ENCODE measurements at places on chromosomes 5 and 9.

DNA sequence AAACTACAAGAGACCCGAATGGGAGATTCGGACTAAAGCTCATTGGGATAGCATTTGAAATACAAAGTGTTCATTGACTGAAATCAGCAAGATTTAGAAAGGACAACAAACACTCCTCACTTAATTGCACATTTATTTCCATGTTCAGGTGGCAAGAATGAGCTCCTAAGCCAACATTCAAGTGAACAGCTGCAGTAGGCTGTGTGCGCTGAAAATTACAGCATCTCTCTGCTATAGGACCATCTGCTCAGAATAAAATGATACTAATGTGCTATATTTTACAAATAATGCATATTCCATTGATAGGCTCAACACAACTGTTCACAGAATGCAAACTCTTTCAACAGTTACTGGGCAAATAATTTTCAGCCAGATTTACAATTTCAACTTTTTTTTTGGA, 61.8 kb downstream of the ELAVL2 start:
- no peak for DNase-seq

DNA sequence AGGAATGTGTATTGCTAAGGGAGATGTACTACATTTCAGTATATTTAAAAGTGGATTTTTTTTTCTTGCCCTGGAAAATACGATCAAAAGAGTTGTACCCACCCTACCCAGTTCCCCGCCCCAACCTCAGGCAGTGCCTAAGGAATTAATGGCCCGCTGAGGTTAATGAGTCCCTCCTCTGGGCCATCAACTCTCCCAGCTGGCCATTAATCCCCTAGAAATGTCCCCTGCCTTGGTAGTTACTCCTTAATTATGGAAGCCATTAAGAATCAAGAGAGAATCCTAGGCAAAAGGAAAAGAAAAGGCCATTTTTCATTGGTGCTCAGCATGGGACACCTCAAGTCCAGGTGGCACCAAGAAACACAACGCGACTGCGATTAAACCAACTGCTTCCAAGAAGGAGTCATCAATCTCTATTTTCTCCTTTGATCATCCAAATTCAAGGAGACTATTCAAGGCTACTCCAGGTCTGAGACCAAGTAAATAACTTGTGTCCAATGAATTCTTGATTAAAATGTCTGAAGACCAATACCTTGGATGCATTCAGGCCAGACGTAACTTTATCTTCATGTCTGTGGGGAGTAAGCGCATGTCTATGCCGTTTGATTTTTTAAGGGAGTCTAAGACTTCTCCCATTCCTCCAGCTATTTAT, 1962.2 kb upstream of the WWC1 start:
- DNase-seq = no peak

DNA sequence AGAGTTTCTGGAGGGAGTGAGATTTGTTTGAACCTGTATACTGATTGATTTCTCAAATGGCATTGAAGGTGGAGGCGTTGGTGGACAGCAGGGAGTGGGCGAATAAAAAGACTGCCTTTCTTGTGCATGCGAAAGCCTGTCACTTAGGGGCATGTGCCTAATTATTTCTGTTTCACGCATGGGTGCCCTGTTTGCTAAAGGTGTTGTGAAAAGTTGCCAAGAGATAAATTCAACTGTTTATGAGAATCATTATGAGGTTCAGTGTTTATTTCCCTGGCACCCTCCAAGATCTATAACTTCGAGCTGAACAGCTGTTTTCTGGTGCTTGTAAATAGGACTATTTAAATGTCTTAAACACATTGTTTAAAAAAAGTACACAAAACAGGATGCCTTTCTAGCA, 67.4 kb upstream of the DMRTA1 start:
- no peak for DNase-seq

DNA sequence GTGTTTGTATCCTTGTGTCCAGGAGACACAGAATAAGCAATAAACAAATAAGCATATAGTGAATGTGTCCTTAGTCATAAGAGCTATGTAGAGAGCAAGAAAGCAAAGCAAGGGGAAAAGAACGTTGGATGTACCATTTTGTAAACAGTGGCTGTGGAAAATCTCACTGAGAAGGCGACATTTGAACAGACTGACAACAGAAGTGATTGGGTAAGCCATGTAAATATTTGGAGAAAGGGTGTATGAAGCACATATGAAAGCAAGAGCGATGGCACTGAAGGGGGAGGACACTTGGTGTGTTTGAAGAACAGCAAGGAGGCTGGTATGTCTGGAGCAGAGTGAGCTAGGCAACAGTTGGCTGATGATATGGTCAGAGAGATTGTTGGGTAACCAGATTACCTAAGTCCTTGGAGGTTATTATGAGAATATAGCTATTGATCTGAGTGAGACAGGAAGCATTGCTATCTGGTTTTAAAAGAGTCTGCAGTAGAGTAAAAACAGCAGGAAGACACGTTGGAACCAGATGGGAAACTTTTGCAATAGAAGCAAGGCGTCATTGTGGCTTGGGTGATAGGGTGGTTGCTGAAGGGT, 115.5 kb upstream of the IL7R start:
- no peak for DNase-seq

- DNase-seq = no peak
Observed at GRCh38 chr5:149679876-149680809, 50.0 kb upstream of the PPARGC1B start.

- no peak for DNase-seq
Observed at GRCh38 chr5:2280318-2280717, 397.6 kb upstream of the IRX4 start.

- DNase-seq = no peak
Observed at GRCh38 chr9:94144394-94144793, 60.1 kb downstream of the PTPDC1 start.

GRCh38 chr9:21833090-21833801, 30.8 kb downstream of the MTAP start:
- DNase-seq = no peak

DNA sequence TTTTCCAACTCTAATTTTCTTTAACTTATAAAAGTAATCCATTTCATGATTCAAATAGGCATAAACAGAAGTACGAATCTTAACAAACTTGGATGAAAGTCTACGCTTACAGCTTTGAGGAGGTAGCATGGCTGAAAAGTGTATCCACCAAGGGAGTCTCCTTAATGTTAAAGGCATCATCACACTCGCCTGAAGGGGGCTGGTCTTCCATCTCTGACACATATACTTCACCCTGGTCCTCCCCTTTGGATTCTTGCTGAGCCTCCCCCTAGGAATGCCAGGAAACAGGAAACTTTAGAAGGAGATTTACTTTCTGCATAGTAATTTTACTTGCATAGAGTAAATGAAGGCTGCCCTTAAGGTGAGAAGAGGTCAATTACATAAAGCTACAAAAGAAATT, 10.3 kb upstream of the NME5 start:
- no peak for DNase-seq

- no peak for DNase-seq
Observed at GRCh38 chr9:131671133-131671520, 68.7 kb downstream of the RAPGEF1 start.

GRCh38 chr5:14581891-14582796, 552 bp downstream of the OTULINL start:
- no peak for DNase-seq

- no peak for DNase-seq
Observed at GRCh38 chr5:14379739-14380497, 201.7 kb upstream of the OTULINL start.

DNA sequence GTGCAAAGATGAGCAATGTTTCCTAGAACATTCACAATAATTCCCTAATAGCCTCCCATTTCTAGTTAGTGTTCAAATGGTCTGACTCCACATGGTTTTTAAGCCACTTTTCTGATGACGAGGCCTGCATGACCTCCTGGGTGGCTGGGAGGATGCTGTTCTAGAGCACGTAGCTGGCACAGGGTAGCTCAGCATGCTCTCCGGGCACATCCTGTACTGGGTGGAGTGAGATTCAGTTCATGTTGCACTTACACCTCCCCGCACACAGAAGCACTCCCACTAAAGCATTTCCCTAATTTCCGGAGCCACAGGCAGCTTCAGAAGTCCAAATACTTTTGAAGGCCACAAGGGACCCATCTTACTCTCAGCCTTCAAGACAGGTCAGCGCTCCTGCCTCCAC, 159.8 kb upstream of the LHFPL2 start:
- no peak for DNase-seq

GRCh38 chr5:108543486-108543885, 161.6 kb upstream of the FBXL17 start:
- no peak for DNase-seq

DNA sequence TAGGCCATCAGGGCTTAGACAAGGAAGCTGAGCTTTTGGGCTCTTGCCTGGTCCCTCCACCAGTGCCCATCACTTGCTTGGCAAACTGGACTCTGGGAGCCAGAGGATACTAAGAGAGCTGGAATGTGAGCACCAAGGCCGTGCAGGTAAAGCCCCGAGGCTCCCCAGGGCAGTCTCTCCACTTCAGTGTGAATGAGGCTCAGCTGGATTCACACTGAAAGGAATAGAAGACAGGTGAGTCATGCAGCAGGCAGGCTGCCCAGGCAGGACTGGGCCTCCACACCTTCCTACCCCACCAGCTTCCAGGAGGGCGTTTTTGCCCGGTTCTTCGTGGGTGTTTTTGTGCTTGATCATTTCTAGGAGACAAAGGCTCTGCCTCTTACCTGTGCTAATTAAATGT, 7.3 kb upstream of the CTSV start:
- DNase-seq = no peak

GRCh38 chr9:127754099-127755060, 19.3 kb upstream of the TOR2A start:
- DNase-seq = no peak

GRCh38 chr5:554284-554988, 30.2 kb upstream of the SLC9A3 start:
- DNase-seq = no peak

DNA sequence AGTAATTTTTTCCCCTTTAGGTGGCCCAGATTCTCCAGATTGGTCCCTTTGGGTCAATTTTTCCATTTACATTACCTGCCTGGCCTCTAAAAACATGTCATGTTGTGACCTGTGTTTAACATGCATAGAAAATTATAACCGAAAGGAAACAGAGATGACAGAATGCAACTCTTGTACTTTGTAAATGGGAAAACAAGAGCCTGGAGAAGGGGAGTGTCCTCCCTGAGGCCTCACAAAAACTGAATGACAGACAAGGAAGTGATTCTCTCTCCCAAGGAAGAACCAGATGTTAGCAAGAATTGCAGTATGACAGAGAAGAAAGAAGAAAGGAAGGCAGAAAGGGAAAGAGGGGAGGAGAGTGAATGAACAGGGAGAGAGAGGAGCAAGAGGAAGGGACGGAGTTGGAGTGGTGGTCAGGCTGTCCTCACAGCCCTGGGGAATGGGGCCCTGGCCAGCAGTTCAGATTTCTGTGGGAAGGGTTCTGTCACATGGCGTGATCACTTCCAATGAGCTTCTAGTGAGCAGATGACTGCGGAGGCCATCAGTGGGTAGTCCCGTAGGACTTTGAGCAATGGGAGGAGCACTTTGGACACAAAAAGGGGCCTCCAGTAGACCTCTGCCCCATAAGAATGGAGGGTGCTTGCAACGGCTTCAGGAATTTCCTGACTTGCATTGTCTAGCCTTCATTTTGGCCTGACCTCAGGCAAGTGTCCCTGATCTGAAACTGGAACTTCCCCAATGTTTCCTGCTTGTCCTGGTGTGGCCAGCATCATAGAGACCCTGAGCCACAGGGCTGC, 31.6 kb downstream of the ABLIM3 start:
- DNase-seq = no peak

- DNase-seq = no peak
Observed at GRCh38 chr9:6078382-6079105, 63.1 kb upstream of the RANBP6 start.

DNA sequence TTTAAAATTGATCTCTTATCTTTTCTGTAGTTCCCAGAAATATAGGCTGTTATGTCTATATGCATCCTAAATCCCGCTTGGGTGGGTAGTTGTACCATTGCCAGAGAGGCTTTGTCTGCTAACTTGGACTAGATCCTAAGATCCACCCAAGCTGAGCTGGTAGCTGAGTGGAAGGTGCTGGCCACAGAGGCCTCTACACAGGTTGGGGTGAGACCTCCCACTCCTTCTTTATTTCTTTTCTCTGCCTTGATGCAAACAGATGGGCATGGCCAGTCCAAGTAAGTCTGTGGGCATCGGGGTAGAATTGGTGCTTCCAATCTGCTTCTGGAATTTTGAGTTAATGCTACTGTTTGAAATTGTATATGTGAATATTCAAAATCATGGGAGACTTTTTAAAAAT, 14.4 kb upstream of the GADD45G start:
- no peak for DNase-seq

- no peak for DNase-seq
Observed at GRCh38 chr9:72589667-72590521, 68.5 kb downstream of the TMC1 start.

DNA sequence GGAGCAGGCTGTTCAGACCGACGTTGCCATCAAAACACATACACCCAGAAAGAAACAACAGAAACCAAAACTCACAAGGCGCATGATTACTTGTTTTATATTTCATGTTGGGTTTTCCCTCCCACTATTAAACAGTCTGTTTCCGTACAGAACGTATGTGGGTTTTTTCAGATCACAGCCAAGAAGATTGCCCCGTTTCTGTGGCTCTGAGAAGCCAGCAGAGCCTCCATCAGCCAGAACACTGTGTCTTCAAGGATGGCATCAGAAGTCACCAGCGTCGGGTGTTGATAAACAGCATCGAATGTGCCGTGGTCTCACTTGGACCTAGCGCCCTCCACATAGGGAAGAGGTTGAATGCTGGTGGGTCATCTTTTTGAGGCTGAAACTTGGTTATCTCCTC, 42.8 kb downstream of the FAM78A start:
- no peak for DNase-seq

- DNase-seq = no peak
Observed at GRCh38 chr5:13662626-13663025, 281.9 kb downstream of the DNAH5 start.

GRCh38 chr5:133927300-133928180, 40.9 kb downstream of the C5orf15 start:
- DNase-seq = no peak

- no peak for DNase-seq
Observed at GRCh38 chr5:67799732-67800234, 415.8 kb upstream of the PIK3R1 start.

GRCh38 chr9:124747065-124747464, 24.0 kb downstream of the NR6A1 start:
- no peak for DNase-seq

- DNase-seq = no peak
Observed at GRCh38 chr5:154236011-154236410, 45.5 kb downstream of the GALNT10 start.

- DNase-seq = no peak
Observed at GRCh38 chr5:10709409-10709808, 51.6 kb downstream of the DAP start.

GRCh38 chr9:89723469-89724100, 118.8 kb downstream of the GADD45G start:
- no peak for DNase-seq

Measured in muscle of arm (tissue), 14 donors.